ENCODE measurements at places on chromosomes 7 and 10.

GRCh38 chr7:68823996-68824780 lies 774.1 kb upstream of the AUTS2 start:
- no peak for DNase-seq

DNA sequence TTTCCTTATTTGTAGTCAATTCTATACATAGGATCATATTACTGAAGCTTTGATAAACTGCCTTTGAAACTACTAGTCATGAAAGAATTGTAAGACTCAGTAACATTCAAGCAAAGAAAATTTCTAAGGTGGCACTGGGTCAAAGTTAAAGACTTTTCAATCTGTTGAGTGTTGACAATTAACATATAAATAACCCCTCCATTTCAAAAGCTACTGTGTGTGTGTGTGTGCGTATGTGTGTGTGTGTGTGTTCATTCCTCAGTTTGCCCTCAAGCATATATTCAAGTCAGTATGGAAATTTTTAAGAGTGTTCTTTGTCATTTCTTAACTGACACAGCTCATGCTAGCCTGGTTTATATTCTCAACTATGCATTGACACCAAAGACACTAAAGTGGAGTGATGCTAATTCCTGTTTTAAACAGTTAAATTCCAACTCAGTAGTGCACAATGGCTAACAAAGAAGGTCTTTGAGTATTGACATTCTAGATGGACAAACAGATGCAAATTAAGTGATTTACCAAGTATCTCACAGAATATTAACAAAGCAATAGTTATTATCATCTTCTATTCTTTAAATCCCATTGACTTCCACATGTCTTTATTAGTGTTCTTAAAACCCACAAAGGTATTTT lies 314.8 kb upstream of the GRM3 start:
- DNase-seq = no peak

DNA sequence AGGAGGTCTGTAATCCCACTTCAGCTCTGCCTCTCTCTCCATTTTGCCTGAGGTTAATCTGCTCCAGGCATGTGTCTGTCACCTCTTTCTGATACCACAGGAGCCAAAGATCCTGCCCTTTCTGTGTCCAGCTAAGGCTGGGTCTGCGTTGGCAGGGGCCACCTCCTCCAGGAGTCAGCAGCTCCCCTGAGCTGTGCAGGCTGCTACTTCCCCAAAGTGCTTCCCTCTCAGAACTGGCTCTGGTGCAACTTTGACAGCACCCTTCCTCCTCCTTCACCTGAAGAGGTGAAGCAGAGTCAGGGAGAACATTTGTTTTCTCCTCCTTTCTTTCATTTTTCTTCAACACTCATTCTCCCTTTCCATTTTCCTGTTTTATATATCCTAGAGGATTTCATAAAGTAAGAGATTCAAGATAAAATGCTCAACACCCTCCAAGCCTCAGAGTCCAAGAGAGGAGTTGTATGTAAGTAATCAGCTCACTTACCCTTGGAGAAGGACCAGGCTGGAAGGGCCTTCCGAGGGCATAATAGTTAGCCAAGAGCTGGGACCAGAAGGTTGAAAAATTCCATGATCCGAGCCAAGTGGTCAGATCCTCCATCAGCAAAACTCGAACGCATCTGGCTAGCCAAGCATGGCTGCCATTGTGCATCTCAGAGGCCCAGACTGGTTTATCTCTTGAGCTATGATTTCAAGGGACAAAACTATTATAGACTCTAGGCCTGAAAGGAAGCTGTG lies 257.3 kb downstream of the PTEN start:
- no peak for DNase-seq

- no peak for DNase-seq
These were observed 20.8 kb downstream of the LOXL4 start for GRCh38 chr10:98246911-98247805.

- no peak for DNase-seq
These were observed 57.1 kb upstream of the ITPRID1 start for GRCh38 chr7:31456646-31457368.

DNA sequence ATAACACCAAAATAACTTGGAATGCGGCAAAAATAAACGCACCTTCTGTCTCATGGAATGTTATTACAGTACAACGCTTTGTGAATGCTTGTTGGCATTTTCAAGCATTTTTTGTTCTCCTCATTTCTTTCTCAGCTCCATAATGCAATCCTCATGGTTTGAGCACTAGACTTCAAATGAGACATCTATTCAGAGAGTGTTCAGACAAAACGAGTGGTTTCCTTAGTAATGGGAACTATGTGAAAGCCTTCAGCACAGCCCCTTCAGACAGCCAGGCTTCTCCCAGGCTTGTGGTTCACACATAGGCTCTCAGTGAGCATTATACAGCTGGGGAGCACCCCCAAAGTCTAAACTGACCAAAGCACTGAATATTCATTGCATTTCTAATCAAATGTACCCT lies 8.6 kb upstream of the LRRN3 start:
- DNase-seq = no peak

DNA sequence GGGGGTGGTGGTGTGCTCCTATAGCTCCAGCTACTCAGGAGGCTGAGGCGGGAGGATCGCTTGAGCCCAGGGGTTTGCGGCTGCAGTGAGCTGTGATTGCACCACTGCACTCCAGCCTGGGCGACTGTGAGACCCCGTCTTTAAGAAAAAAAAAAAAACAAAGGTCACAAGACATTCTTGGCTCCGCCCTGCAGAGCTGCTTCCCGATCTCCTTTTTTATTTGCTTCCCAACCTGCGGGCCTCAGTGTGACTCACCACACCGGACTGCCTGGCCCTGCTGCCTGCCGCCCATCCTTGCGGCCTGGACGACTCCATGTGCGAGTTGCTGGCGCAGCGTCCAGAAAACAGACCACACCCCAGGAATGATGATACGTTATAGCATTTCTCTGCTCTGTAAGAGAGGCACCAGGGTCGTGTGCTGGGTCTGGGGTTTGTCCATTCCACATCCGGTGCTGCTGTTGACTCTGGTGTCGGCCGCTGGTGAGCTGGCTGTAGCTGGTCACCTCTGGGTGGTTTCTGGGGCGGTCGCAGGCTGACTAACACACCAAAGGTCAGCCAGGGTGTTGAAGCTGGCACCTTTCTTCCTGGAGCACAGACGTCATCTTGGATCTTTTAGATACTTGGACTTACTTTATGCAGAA lies 123.6 kb downstream of the TCF7L2 start:
- DNase-seq = no peak

DNA sequence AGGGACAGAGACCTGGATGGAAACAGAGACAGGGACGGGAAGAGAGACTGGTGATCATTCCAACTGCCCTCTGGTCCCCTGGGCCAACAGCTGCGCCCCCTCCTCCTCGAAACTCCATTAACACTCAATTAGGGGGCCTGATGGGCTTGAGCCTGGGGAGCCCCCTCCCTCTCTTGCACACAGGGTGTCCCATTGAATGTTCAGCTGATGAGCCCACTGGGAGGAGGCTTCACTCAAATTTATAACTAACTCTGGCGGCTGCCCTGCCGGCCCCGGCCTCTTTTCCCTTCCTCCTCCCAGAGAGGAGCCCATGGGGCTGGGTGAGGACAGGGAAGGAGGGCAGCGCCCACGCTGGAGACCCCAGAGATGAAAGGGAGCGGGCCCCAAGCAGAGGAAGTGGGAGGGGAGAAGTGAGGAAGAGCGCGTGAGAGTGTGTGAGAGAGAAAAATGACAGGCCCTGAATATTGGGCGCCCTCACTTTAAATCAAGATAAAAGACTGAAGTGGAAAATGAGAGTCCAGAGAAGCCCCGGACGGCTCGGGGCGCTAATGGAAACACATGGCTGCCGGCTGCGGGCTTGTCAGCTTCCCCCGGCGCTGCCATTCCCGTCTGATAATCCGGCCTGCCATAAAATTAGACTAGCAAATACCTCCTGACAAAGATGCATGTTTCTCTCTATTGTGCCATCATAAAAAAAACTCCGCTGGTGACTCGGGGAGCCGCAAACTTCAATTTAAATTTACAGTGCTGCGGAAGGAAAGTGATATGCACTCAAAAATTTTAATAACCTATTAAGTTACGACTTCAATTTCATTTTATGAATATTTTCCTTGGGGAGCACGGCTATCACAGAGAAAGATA lies 58.0 kb upstream of the PAX2 start:
- no peak for DNase-seq

GRCh38 chr7:82945480-82945879 lies 217.2 kb downstream of the PCLO start:
- DNase-seq = no peak

All from GM20000 (cell line).